A549 treated with Mapracorat at 1 μM for 4 hours (cell line): ENCODE measurements at places on chromosomes 6 and 20. TPM values are rescaled to one million over a fixed set of nuclear protein-coding genes. Genes with fewer than 3 reads are reported as not detected.

OR2J3 gene
- not detected in 5 replicates for total RNA-seq

CDSN gene
- 0.05 TPM in 1 of 5 replicates, not detected in the others for total RNA-seq

MAP7 gene
- 18.8 to 23.9 TPM (median 21.7 TPM) in 5 replicates for total RNA-seq

GATA5 gene
- total RNA-seq = 0.41 to 0.78 TPM (median 0.70 TPM) in 5 replicates

CCN6 gene
- total RNA-seq = not detected in 5 replicates

MYT1 gene
- total RNA-seq = 0.07 to 0.71 TPM (median 0.20 TPM) in 5 replicates

PHACTR1 gene
- total RNA-seq = not detected in 5 replicates
